NT2/D1 (cell line): ENCODE measurements at places on chromosomes 7 and 10.

- no peak for DNase-seq
Measured at GRCh38 chr7:50356212-50356944, 51.9 kb downstream of the IKZF1 start.

DNA sequence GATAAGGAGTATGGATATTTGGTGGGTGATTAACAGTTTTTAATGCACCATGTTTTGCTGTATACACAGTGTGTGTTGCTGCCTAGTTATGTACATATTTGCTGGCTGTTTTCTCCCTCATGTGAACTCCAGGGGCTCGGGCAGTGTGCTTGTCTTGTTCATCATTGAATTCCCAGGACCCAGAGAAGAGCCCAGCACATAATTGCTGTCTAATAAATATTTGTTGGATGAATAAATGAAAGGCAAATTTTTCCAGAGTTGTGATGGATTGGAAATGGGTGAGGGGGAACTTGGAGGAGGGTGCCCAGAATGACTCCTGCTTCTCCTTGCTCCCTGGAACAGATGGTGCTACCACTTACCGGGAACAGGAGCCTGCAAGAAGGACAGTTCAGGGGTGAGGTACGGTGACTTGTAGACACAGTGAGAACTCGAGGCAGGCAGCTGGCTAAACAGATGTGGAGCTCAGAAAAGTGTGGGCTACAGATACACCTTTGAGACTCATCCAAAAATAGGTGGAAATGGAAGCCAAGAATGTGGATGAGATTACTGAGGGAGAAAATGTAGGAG is 586.8 kb upstream of the MGMT start:
- DNase-seq = no peak

- DNase-seq = no peak
Measured at GRCh38 chr7:144414815-144415214, 11.3 kb upstream of the NOBOX start.

DNA sequence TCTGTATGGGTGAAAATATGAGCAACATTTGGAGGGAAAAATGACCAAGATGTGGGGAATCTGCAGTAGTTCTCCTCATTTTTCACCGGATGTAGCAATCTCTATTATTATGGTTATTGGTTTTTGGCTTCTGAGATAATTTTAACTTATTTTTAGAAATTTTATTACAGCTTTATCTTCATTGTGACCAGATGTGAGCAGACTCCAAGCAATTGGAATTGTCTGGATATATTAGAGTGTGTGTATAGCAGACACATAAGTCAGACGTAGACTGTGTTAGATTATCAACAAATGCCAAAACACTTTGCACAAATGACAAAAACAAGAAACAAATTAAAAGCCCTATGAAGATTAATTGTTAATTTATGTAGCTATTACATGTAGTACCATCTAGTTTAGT is 249.1 kb downstream of the DNAJB9 start:
- no peak for DNase-seq

DNA sequence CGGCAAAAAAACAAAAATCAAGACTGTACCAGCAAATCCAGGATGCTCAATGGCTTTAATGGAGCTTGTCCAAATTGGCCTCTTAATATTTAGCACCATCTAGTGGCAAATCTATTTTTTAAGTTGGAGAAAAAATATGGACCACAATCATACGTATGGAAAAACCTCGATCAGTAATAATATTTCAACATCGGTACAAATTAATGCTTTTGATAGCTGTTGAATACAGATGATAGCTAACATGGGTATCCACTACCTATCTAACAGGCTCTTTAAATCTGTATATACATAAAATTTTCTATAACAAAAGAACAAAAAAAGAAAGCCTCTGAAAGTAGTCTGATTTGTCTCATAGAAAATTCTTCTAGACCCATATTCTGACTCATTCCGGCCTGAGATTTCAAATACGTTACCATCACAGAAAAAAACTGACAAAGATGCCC is 29.2 kb downstream of the COA1 start:
- DNase-seq = no peak

DNA sequence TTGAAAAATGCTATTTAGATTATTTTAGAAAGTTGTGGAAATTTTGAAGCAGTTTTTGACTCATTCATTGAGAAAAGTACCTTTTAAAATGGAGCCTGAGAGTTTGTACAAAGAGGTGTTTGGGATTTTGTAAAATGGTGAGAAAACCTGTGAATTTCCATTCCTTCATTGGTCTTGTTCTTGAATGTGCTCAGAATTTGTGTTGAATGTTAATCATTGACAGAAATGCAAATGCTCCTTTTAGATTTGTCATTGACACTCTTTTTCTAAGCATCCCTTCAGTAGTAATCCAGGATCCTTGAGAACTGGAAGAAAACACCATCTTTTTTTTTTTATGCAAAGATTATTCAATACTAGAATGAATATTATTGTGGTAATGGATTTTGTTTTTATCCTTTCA is 74.8 kb downstream of the LCOR start:
- no peak for DNase-seq

- no peak for DNase-seq
Measured at GRCh38 chr7:80499350-80499953, 12.4 kb downstream of the GNAT3 start.

DNA sequence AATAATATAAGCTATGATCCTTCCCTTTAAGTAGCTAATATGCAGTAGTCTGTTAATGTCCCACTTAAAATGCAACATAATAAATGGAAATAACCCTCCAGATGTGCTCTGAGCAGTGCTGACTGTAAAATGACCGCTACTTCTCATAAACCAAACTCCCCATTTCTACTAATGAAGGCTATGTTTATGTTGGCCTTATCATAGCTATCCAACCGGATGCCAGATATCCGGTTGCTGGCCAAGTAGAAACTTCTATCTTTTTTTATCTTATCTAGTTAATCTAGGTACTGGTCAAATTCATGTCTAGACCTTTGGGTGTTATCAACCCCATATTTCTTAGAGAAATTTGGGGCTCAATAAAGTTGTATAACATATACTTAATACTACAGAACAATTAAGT is 56.6 kb downstream of the CHRM2 start:
- no peak for DNase-seq

DNA sequence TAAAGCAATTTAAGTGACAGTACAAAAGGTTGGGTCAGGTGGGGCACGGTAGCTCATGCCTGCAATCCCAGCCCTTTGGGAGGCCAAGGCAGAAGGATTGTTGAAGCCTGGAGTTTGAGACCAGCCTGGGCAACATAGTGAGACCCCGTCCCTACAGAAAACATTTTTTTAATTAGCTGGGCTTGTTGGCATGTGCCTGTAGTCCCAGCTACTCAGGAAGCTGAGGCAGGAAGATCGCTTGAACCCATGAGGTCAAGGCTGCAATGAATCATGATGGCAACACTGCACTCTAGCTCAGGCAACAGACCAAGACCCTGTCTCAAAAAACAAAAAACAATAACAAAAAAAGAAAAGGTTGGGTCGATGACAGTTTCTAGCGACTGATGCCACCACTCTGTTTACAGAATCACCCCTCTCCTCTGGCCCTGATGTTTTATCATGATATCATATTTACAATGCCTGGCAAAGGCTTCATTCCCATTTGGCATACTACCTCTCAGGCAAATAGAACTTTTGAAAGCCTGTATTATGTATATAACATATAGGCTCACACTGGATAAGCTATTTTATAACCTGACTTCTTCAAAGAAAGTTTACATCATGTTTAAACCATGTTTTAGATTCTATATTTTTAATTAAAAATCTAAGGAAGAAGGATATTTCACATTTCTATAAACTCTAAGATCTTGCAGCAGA is 558 bp upstream of the ABCC2 start:
- DNase-seq = no peak

GRCh38 chr7:108235451-108236061 is 105.4 kb upstream of the LAMB4 start:
- no peak for DNase-seq

- no peak for DNase-seq
Measured at GRCh38 chr7:127530148-127530547, 55.2 kb downstream of the GCC1 start.

DNA sequence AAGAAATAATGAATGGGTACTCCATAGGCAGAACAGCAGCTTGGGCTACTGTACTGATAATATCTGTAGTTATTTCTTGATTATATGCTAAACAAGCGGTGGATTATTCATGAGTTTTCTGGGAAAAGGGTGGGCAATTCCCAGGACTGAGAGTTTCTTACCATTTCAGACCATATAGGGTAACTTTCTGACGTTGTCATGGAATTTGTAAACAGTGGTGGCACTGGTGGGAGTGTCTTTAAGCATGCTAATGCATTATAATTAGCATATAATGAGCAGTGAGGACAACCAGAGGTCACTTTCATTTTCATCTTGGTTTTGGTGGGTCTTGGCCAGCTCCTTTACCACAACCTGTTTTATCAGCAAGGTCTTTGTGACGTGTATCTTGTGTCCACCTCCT is 399.7 kb downstream of the CDC14C start:
- no peak for DNase-seq

DNA sequence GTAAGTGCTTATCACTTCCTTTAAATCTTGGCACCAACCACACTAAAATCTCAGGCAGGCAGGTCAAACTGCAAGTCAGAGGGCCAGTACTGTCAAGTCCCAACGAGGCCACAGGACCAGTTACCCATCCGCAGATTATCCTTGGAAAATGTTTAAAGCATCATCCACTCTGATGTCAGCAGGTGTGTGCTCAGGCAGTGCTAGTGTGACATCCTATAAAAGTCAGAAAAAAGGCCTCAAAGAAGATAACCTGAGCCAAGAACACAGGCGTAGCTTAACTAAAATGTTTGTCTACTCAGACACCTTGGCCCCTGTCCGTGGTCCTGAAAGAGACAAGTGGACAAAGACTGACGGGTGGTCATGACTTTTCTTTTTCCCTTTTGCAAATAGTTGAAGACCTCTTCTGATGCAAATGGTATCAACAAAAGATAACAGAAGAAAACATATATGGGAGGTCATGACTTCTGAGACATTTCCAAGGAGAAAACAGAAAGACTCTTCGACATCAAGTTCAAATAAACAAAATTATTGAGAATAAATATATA is 309.3 kb downstream of the KCNMA1 start:
- no peak for DNase-seq

DNA sequence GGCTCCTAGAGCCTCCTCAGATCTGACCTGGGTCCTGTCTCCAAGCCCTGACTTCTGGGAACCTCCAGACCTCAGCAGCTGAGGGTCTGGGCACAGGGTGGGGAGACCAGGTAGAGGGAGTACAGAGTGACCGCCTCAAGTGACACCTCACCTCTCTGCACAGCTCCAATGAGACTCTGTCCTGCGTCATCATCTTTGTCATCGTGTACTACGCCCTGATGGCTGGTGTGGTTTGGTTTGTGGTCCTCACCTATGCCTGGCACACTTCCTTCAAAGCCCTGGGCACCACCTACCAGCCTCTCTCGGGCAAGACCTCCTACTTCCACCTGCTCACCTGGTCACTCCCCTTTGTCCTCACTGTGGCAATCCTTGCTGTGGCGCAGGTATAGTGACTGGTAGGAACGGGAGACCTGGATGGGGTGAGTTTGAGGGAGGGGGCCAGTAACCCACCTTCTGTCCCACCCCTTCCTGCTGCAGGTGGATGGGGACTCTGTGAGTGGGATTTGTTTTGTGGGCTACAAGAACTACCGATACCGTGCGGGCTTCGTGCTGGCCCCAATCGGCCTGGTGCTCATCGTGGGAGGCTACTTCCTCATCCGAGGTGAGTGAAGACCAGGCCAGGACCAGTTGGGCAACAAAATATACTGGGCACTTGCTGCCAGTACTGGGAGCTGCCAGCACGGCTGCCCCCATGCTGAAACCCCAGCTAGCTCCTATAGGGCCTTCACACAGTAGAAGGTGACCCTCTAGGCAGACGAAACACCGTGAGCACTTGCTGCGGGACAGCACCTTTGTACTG is 17.8 kb downstream of the SMO start:
- DNase-seq = no peak
